Thoracic aorta (tissue), 2 donors: ENCODE measurements at places on chromosomes 16 and 17.

DNA sequence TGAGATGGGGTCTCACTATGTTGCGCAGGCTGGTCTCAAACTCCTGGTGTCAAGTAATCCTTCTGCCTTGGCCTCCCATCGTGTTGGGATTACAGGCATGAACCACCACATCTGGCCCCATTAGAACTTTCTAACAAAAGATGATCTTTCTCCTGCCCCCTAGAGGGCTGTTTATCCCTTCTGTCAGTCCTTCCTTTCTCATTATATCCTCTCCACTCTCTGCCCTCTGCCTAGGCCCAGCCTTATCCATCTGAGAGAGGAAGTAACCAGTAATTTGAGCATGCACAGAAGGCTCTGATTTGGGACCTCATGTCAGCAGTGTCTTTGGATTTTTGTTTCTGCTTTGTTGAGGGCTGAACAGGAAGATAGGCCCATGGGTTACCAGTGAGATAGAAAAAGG lies 4.4 kb upstream of the DHX40 start:
- DNase-seq = no peak

GRCh38 chr16:17160920-17161431 lies 309.8 kb downstream of the XYLT1 start:
- no peak for DNase-seq

DNA sequence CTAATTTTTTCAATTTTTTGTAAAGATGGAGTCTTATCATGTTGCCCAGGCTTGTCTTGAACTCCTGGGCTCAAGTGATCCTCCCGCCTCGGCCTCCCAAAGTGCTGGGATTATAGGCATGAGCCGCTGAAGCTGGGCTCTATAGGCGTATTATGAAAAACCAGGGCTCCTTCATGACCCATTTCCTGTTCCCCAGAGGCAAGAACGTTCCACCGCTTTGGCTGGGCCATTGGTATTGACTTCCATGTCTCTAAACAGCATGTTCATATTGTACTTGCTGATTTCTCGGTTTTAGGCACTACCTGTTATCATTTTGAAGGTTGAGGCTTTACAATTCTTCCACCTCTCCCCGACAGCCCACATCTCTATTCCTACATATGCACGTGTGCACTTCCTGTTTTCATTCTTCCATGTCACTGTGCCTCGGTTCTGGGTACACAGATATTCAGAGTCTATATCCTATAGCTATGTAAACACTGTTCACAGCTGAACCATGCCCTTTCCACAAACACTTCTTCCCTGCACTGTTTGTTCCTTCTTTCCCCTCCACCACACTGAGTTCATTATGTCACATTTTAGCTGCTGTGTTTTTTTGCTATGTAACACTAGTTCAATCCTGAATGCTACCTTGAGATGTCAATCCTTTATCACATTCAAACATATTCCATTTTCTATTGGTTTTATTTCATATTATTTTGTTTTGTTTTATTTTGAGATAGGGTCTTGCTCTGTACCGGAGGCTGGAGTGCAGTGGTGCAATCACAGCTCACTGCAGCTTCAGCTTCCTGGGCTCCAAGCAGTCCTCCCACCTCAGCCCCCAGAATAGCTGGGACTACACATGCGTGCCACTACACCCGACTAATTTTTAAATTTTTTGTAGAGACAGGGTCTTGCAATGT lies 16.8 kb upstream of the MAPK3 start:
- DNase-seq = no peak

- DNase-seq = no peak
These were observed 11.3 kb downstream of the AXIN2 start for GRCh38 chr17:65550075-65550662.

- DNase-seq = peak; percentile 24
These were observed 7.3 kb downstream of the CYGB start for GRCh38 chr17:76530095-76530723.

GRCh38 chr17:28751600-28752366 lies 8.0 kb downstream of the TRAF4 start:
- DNase-seq = no peak

DNA sequence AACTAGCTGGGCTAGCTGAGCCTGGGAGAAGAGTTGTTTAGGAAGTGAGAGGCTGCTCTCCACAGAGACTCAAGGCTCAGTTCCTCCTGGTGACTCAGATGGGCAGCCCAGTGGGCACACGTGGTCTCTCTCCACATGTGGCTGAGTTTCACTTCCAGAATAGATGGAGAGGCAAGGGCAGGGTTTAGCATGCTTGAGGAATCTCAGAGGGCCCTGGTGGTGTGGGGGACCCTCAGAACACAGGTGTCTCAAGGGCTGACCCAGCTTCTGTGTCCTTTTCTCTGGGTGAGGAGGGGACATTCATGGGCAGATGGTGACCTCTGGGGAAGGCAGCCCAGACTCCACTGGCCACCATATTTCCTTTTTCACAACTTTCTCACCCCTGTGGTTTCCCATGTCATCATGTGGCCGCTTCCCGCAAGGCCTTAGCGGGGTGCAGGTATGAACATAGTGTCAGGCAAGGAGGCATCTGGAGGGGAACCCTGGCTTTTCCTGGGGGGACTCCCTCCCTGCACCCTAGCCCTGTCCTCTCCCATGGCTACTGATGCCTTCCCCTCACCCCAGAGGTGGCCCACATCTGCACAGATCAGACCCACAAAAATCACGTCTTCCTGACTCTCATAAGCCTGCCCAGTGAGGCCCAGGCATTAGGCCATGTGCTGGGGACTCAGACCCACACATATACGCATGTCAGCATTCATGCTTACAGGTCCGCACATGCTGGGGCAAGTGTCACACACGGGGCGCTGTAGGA lies 3.3 kb downstream of the GRN start:
- no peak for DNase-seq

- no peak for DNase-seq
These were observed 116.2 kb downstream of the CDH11 start for GRCh38 chr16:65005696-65006095.

DNA sequence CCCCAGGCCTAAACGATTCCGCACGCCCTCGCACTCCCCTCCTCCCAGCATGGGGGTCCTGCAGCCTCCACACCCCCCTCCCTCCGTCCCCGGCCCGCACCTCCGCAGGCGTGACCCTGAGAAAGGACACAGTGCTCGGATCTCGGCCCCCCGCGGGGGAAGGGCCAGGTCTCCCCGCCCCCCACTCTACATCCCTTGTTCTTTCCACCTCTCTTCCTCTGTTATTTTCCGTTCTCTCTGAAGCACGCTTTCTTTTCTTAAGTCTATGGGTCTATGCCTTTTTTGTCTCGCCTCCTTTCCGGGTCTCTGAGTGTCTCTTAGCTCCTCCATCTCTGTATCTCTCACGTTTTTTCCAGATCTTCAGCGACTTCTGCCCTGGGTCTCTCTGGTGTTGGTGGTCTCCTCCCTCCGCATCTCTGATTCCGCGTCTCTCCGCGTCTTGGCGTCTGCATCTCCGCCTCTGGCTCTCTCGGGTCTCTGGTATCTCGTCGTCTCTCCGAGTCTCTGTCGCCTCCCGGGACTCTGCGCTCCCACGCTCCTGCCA lies 2.1 kb upstream of the HES7 start:
- DNase-seq = no peak

- peak; percentile 64 for DNase-seq
These were observed 14.4 kb upstream of the FAAP100 start for GRCh38 chr17:81566461-81567126.

DNA sequence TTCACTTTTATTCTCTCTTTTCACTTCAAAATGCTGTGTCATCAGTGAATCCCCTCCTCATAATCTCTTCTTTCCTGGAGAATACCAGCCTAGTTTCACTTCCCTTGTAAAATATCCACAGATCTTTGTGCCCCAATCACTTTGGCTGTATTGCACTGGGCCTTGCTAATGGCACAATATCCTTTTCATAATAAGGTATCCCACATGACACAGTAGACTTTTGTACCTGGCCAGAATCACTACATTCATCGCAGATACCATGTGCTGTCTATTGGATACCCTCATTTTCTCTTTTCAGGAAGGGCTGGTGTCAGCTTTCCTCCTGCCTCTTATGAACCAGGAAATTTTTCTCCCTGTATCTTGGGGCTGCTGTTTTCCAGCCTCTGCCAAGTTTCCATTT lies 25.7 kb upstream of the TOX3 start:
- DNase-seq = no peak

DNA sequence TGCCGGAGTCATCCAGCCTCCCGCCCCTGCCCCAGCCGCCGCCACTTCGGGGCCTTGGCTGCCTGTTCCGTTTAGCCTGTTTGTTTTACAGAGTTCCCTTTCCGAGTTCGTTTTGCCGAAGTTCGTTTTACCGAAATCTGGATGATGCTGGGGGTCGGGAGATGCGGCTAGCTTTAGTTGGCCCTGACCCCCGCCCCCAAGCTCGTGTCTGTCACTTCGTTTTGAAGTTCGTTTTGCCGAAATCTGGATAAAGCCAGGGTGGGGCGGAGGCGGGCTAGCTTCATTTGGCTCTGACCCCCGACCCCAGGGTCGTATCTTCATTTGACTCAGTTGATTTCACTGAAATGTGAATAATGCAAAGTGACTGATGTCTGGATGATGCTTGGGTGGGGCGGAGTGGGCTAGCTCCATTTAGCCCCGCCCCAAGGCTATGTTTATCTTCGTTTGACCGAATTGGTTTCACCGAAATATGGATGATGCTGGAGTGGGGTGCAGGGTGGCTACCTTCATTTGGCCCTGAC lies 591 bp downstream of the PSMD7 start:
- DNase-seq = peak; percentile 16

DNA sequence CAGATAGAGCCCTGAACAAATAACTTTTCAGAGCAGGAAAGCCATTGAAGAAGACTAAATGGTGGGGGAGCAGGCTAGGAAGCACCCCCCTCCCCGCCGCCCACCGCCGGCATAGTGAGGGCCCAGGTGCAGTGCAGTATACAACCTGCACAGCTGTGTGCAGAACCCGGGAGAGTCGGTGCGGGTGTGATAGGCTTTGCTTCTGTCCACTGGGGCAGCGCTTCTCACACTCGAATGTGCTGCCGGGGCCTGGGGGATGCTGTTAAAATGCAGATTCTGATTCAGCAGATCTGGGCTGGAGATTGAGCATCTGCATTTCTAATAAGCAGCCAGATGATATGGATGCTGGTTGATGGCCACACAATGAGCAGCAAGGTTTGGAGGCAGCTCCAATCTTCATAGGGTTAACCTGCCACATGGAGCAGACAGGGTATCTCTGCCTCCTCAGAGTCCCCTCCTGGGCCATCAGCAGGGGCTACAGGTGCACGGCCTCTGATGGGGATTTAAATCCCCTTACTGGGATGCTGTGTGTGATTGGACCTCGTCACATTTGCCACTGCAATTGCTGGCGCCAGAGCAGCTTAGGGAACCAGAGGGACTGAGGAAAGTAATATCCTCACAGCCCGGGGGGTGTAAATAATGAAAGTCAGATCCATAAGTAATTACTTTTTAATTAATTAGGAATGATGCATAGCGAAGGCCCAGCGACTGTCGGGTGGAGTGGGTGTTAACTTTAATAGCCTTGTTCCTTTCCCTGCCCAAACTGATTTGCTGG lies 172.0 kb upstream of the RPL38 start:
- DNase-seq = no peak

DNA sequence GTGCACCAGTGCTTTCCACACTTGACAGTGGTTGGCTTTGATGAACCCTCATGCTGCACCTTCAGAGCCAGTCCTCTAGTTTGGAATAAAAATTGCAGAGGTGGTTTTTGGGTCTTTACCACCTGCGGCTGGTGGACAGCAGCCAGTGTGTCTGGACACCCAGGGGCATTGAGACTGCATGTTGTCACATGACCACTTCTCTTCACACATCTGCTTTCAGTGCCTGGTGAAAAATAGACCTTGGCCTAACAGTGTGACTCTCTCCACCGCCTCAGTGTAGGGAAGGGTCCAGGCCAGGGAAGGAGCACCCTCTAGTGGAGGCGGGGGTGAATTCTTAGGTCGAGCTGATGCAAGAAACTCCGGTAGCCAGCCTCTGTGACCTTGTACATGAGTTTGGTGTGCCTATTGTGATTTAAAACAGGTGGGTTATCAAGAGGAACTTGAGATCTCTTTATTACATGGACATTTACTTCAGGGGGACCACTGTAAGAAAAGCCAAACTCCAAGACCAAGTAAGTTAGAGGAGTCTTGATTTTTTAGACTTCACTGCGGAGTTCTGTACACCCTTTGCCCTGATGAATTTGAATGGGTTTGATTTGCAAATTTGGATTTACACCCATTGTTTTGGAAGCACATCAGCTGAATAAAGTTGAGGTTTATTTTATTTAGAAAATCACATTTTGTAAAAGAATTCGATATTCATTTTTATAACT lies 17.9 kb downstream of the GOSR2 start:
- no peak for DNase-seq

GRCh38 chr16:4968879-4969483 lies 10.9 kb downstream of the SEC14L5 start:
- DNase-seq = no peak

GRCh38 chr16:3776316-3776715 lies 59.0 kb upstream of the TRAP1 start:
- DNase-seq = no peak

GRCh38 chr17:27466743-27467375 lies 10.6 kb downstream of the KSR1 start:
- DNase-seq = no peak

GRCh38 chr16:10232757-10233156 lies 50.5 kb upstream of the GRIN2A start:
- no peak for DNase-seq

DNA sequence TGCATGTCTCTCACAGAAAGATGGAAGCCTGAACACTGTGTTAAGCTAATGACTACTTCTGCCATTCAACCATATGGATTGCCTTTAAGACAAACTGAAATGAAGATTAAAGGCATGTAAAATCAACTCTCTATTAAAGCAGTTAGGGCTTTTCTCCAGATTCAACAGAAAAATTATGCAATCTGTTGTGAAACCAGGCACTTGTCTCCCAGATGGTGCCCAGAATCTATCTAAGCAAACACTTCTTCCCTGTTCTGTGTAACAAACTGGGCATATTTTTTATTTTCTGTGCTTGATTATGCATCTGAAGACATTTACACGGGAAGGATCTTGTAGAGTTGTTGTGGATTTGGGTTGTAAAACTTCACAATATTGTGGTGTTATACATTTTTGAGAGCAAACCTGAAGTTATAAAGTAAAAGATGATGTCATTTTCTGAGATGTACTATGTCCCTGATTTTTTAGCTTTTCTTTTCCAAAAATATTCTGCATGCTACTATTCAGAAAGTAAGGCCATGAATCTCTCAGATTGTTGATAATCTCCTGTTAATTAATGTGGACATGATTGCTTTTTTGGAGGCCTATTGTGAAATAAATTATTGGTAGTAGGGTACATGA lies 1550.3 kb downstream of the CDH8 start:
- DNase-seq = no peak

- DNase-seq = no peak
These were observed 138.4 kb downstream of the WWOX start for GRCh38 chr16:78237841-78238240.
